ENCODE measurements at places on chromosomes 6 and 20.

DNA sequence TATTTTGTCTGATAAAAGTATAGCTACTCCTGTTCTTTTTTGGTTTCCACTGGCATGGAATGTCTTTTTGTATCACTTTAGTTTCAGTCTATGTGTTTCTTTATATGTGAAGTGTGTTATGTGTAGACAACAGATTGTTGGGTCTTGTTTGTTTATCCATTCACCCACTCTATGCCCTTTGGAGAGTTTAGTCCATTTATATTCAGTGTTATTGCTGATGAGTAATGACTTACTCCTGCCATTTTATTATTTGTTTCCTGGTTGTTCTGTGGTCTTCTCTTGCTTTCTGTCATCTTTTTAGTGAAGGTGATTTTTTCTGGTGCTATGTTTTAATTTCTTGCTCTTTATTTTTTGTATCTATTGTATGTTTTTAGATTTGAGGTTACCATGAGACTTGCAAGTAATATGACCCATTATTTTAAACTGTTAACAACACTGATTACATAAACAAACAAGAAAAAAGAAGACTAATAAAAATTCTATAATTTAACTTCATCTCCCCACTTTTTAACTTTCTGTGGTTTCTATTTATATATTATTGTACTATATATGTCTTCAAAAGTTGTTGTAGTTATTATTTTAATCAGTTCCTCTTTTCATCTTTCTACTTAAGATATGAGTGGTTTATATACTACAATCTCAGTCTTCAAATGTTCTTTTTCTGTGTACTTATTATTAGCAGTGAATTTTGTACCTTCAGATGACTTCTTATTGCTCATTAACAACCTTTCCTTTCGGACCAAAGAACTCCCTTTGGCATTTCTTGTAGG is 323.4 kb downstream of the BTBD9 start:
- no peak for DNase-seq

DNA sequence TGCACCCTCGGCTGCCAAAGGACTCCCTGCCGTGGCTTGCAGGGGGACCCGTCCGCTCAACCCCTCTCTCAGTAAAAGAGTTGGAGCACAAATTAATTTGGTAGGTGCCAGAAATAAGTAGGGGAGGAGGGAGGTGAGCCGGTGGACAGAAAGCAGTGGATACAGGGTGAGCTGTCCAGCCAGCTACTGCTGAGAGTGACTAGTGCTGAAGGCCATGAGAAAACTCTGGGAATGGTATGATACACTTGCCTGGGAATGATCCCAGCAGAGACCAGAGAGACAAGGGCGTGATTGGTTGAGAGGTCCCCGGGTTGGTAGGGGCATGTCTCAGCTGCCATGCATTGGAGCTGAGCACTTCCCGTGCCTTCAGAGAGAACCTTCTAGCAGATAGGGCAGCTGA is 15.7 kb downstream of the FOXQ1 start:
- DNase-seq: no peak

GRCh38 chr20:54350415-54350814 is 125.0 kb upstream of the DOK5 start:
- no peak for DNase-seq

DNA sequence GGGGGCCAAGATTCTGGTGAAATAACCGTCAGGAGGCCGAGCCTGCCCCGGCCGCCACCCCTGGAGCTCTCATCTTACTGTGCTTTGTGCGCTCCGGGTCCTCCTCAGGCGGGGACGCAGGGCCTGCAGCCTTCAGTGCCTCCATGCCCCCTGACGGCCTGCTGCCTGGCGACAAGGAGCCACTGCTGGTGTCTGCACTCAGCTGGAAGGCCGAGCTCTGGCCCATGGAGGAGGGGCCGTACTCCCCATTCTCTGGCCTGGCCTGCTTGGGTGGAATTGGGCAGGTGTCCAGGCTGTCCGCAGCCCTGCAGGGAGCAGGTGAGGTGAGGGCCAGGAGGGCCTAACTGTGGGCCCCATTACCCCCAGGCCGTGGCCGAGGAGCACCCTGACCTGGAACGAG is 5.3 kb downstream of the ZNF512B start:
- DNase-seq: no peak

DNA sequence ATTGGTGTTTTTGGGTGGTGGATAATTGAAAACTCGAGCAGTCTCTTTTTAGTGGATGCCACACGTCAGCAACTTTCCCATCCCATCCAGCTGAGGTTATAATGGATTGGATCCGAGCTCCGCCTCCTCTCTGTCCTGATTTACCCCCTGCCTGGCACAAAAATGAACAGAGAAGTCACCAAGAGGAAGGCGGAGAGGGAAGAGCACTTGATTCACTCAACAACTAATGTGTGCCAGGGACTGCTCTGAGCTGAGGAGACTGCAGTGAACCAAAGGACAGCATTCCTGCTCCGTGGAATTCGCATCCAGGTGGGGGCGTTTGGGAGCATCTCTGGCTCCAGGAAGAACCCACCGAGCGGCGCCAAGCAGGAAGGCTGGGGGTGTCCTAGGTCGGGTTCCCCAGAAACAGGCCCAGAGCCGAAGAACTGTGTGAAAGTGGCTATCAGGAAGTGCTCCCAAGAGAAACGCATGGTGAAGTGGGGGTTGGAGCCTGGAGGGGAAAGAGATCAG is 95.8 kb upstream of the NAA20 start:
- DNase-seq: no peak
